ENCODE measurements at places on chromosomes 1 and 21.

DNA sequence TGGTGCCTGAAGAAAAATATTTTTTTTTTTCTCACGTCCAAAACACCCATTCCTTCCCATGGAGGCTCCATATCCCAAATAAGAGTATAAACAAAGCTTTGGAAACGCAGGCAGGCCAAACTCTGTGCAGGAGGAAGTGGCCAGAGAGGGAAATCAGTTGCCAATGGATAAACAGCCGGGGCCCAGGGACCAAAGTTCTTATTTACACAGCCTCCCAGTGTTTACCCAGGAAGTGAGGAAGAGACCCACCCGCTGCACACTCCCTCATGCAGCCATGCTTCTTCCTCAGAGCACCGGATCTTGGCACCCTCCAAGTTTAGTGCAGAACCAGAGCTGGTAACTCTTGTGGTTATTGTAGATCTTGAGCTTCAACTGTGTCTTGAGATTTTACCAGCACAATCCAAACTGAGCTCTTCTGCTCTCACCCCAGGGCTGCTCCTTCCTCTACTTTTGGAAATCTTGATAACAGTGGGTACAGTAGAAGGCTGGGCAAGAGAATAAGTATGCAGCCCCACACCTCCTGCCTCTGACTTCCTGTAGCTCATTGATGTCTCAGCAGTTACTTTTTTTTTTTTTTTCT is 14.2 kb downstream of the MARCKSL1 start:
- no peak for DNase-seq

- peak; percentile 31 for DNase-seq
These were observed 3.8 kb upstream of the EDN2 start for GRCh38 chr1:41488040-41488951.

GRCh38 chr1:216046336-216046735 is 376.9 kb downstream of the USH2A start:
- DNase-seq = no peak

GRCh38 chr1:55081905-55082296 is 42.6 kb downstream of the PCSK9 start:
- no peak for DNase-seq

DNA sequence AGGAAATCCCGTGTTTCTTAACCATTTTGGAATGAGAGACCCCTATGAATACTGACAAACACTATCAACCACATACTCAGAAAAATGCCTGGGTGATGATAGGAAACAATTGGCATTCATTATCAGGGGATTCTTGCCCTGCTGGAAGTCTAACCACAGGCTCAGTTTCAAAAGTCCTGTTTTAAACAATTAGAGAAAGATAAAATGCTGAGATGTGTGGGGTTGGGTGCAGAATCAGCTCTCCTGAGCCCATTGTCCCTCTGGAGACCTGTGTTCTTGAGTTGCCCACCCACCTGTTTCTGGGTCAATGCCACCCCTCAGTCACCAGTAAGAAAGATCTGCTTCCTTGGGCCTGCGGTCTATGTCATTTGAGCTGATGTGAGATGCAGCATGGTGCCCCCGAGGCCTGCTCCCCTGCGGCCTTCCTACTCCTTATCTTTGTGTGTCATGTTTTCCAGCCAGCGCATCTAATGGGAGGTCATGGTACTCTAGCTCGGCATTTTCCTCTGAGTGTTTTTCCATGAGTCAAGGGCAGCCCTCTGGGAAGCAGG is 130.3 kb upstream of the PLXNA2 start:
- DNase-seq = no peak

DNA sequence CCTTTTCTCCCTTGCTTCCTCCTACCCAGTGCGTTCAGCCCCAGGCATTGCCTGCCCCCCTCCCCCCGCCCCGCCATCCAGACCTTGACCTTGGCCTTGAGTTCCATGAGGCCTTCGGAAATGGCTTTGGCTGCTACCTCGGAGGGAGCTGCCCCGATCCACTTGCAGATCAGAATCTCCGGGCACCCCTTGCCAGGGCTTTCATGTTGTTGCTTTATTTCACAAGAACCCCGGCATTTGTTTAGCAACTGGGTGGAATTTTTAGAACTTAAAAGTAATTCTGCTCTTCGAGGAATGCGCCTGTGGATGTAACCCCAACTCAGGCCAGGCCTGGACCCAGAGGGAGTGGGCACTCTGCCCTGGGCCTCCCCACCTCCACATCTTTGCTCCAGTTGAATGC is 154.1 kb upstream of the TMEM51 start:
- DNase-seq = no peak

DNA sequence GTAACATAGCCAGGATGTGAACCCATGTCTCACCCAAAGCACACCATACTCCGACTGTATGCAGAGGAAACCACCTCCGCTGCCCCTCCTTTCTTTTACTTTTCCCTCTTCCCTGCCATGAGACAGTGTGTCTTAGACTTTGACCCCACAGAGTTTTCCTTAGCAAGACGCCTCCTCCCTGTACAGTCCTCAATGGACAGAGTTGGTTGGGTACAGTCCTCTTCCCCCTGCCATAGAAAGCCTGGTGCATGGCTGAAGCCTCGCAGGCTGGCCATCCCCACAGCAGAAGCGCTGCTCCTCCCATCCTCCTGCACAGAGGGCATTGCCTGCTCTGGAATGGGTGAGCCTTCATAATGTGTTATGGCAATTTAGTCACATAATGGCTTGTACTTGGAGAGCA is 127.9 kb downstream of the PLPP3 start:
- no peak for DNase-seq

- no peak for DNase-seq
These were observed 43.3 kb downstream of the LRRC53 start for GRCh38 chr1:74468982-74469603.

- DNase-seq = no peak
These were observed 46.9 kb downstream of the CD34 start for GRCh38 chr1:207863893-207864535.

DNA sequence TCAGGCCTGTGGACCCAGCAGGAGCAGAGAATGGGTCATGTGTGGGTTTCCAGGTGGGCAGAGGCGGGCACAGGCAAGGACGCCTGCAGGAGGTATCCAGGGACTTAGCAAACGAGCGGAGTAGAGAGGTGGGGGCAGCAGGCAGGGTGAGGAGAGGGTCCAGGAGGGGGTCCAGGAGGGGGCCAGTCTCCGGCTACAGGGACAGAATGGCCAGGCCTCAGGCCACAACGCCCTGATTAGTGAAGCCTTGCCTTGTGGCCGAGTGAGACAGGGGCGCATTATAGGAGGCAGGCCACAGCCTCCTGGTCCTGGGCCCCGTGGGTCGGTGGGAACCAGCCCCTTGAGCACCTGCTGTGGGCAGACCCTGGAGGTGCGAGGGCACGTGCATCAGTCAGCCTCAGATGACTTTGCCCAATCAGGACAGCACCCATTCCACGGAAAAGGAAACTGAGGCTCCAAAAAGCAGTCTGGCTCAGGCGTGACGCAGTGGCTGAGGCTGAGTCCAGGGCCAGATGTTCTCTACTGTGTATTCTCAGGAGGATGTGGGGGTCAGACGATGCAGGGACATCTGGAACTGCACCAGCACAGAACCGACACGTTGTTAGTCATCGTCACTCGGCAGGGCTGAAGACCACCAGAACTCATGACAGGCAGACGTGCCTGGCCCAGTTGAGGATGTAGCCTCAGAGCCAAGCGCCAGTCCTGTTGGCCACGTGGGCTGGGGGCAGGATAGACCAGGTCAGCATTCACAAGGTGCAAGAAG is 113.7 kb downstream of the CRYAA start:
- peak; percentile 31 for DNase-seq

DNA sequence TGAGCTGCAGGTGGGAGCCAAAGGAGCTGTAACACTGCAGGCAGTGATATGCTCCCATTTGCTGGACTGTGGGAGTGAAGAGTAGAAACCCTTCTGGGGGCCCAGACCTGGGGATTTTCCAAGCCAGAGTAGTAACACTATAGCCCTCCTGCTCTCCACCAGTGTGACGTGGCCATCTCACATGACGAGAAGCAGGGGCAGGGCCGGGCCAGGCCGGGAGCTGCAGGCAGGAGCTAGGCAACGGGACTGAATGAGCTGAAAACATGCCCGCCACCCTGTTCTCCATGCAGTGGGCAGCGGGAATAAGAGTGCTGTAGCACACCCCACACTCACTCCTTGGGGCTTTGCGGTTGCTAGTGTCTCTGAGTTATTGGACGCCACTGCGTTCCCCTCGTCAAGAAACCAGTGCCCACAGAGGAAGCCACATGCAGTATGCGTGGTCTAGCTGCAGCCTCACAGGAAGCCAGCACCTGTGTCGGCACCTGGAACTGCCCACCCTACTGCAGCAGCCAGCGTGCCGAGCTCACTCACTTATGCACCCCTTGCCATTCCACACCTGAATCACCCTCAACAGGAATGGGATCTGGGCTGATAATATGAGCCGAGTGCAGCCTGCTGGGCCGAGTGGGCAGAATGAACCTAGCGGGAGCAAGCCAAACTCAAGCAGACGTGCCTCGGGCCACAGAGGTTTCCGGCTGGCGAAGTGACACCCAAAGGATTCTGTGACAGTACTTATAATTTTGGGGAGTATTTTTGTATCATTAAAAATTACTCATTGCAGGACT is 1389.6 kb downstream of the KCNT2 start:
- peak; percentile 31 for DNase-seq

DNA sequence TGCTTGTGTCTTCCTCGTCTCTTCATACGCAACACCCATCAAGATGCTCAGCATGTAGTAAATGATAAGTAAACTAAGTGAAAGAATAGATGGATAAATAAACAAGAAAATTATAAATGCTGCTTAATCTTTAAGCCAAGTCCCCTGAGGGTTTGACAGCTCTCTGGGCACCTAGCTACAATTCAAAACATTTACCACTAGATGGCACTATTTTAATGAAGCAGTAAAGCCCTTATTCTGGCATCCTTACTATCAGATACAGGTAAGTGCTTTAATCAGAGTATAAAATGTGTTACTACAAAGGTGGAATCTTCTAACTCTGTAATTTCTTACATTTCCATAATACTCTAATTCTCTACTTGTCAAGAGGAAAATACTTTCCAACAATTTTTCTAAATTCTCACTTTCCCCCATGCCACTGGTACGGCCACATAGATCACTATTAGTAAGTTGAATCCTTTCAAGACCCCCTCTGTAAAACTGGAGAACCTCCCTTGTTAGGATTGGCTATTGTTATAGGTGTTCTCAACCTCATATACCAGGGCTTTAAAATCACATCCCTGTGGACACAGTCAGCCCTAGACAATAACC is 137.8 kb downstream of the BARHL2 start:
- no peak for DNase-seq

DNA sequence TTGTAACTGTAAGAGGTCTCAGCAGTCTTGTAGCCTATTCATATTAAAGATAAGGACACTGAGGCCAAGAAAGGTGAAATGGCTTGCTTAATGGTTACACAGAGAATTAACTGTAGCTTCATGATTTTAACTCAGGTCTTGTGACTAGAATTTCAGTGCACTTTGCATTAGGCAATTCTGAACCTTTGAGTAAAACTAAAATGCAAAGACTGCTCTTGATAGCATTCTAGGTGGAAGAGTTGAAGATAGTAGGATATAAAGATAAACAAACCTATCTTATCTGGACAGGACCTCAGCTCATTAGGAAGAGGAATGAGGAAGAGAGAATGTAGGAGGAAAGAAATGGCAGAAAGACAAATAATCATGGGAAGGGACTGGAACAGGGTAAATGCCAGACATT is 68.6 kb upstream of the RGL1 start:
- no peak for DNase-seq

DNA sequence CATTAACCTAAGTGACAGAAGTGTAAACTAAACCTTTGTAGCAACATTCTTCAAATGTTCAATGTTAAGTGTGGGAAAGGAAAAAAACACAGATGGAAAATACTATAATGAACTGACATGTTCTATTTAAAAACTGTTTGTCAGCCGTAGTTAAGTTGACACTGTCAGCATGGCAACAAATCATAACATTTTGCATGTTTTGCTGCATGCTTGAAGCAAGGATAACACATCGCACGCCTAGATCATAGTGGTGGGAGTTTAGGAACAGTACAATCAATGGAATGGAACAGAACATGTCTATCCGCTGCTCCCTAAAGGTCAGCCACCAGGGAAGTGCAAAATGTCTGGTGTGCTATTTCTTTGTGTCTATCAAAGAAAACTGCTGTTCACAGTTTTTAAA is 62.5 kb upstream of the ESRRG start:
- DNase-seq = no peak

- DNase-seq = no peak
These were observed 1.5 kb upstream of the TINAGL1 start for GRCh38 chr1:31574749-31575368.

- no peak for DNase-seq
These were observed 367.3 kb downstream of the SMYD3 start for GRCh38 chr1:246139745-246140182.

- DNase-seq = no peak
These were observed 28.2 kb downstream of the LAMC2 start for GRCh38 chr1:183214021-183214970.

DNA sequence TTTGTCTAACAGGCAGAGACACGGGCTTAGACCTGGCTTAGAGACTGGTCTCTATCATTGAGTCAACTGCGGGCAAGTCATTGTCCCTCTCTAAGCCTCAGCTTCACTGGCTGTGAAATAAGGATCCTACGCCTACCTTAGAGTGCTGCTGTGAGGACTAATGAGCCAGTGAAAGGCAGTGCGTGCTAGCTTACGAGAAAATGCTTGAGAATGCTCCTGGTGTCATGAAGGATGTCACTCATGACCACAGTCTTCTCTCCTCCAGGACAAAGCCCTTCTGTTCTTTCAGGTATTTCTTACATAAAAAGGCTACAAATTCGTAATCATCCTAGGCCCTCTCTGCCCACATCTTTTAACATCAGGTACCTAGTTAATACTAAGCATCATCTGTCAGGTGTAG is 16.5 kb upstream of the A3GALT2 start:
- DNase-seq = no peak

- no peak for DNase-seq
These were observed 28.4 kb downstream of the RNF2 start for GRCh38 chr1:185073725-185074124.

DNA sequence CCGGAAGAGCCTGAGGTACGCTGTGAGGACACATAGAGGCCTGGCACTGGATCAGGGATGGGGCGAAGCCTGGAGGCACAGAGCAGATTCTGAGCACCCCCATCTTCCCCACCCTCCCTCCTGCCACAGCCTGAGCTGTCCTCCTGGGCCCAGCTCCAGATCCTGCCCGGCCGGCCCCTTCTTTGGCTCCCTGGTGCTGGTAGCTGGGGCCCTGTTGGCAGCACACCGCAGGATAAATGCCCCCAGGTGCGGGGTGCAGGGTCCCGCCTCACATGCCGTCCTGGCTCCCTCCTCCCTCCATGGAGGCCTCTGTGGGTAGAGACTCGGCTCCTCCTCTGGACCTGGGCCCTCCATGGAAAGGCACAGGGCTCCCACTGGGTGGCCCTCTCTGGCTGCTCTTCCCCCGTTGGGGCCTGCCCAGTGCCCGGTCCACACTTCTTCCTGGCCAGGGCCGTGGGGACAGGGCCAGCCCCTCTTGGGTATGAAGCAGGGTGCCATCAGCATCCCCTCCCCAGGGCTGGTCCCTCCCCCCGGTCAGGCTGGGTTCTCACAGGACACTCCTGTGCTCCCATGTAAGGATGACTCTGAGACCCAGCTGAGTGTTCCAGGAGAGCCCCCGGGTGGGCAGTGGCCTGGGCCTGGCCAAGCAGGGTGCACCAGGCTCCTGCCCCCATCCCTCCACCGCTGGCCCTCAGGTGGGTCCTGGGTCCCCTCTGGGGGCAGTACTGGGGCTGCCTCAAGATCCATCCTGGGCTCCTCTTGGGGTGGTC is 1.1 kb upstream of the OBSCN start:
- DNase-seq = no peak

- no peak for DNase-seq
These were observed 39.8 kb upstream of the HSD3B1 start for GRCh38 chr1:119467219-119467618.

Measured in Right ventricle myocardium superior (tissue), 1 donor.